ENCODE measurements at places on chromosomes 5 and 9. TPM values are rescaled to one million over a fixed set of nuclear protein-coding genes. Genes with fewer than 3 reads are reported as not detected.

- DNase-seq, result no peak
Observed at GRCh38 chr9:97394881-97395280, 17.0 kb upstream of the TDRD7 start.

GRCh38 chr5:168266016-168266415 lies 25.4 kb upstream of the WWC1 start:
- no peak for DNase-seq

GRCh38 chr5:53032188-53032587 lies 43.0 kb downstream of the ITGA2 start:
- DNase-seq, result no peak

DNA sequence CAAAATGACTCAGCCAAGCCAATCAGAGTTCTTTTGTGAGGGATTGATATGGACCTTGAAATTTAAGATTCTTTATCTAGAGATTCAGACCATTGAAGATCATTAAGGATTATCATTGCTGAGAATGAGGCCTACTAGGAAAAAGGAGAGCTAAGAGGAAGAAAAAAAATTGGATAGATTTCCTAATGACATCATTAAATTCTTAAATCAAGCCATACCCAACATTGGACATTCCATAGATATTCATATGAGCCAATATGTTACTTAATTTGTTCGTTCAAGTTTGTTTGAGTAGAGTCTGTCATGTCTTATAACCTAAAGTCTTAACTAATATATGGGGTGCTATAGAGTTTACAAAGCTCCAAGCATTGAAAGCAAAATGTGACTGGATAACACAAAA lies 727.9 kb upstream of the SEMA6A start:
- DNase-seq, result no peak

DNA sequence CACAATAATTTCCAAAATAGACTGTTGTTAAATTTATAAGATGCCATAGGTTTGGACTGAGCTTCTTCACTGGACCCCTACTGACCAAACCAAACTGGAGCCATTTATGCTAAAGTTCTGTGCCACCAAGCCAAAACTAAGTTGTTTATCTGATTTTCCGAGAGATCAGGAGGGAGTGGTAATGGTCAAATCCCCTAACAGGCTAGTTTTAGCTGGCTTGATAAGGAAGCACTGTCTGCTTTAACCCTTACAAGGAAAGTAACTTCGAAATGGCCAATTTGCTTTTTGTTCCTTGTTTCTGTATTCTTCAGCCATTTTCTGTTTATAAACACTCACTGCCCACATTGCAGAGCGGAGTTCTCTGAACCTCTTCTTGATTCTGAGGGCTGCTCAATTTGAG lies 246.8 kb upstream of the TUT7 start:
- no peak for DNase-seq

Gene BTNL3
- polyA plus RNA-seq, result 0.04 TPM

Gene SNX24
- 8.3 TPM for polyA plus RNA-seq

Gene FAM200C
- polyA plus RNA-seq, result 4.3 TPM

All from urinary bladder (tissue), 4 donors.